ENCODE measurements at places on chromosomes 2 and 18. TPM values are rescaled to one million over a fixed set of nuclear protein-coding genes. Genes with fewer than 3 reads are reported as not detected.

MEIS1 gene
- 15.4 TPM for total RNA-seq

PROC gene
- not detected for total RNA-seq

RPRD1A gene
- total RNA-seq, result 81.5 TPM

KLHL30 gene
- 0.23 TPM for total RNA-seq

MDH1B gene
- total RNA-seq, result 0.82 TPM

GRCh38 chr2:151845481-151845880, 17.3 kb upstream of the ARL5A start:
- H3K4me3 ChIP-seq, result no peak overlapping the region
- H3K36me3 ChIP-seq, result no peaks in the 10 kb centered on the region
- H3K27me3 ChIP-seq, result no peaks in the 10 kb centered on the region
- H3K27ac ChIP-seq, result no peak overlapping the region
- no peak for DNase-seq

- DNase-seq, result no peak
- H3K4me1 ChIP-seq, result peaks cover 10% of the 10 kb centered on the region
- no peaks in the 10 kb centered on the region for H3K36me3 ChIP-seq
- H3K4me3 ChIP-seq, result no peak overlapping the region
Measured at GRCh38 chr2:39571111-39571731, 94.5 kb upstream of the TMEM178A start.

- DNase-seq, result no peak
- no peaks in the 10 kb centered on the region for H3K36me3 ChIP-seq
- H3K4me3 ChIP-seq, result peak within 1 kb of the TSS; percentile 35
- peaks cover 7% of the 10 kb centered on the region for H3K4me1 ChIP-seq
- no peaks in the 10 kb centered on the region for H3K27me3 ChIP-seq
- H3K27ac ChIP-seq, result peak within 1 kb of the TSS; percentile 82
Measured at GRCh38 chr2:27078267-27079194, at the start of gene EMILIN1. Gene EMILIN1, plus strand, starts transcription at chr2:27078615. Its CDS starts 451 bp downstream, at chr2:27079066.

DNA sequence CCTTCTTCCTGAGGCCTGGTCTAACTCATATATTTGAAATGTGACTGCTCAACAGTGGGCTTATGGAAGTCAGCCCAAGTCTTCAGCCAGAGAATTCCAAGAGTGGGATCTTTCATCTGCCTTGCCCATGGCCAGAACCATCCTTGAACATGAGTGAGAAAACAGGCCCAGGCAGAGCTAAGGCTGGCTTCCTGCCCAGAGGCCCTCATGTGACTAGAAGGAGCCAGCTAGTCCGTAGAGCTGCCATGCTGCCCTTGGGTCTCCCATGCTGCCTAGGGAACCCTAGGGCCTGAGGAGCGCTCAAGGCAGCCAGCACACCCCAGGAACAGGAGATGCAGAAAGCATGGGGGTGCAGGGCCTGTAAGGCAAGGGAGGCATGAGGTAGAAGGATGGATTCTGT, 203.6 kb downstream of the FHOD3 start:
- no peaks in the 10 kb centered on the region for H3K27me3 ChIP-seq
- no peak overlapping the region for H3K27ac ChIP-seq
- H3K36me3 ChIP-seq, result no peaks in the 10 kb centered on the region
- no peak for DNase-seq
- no peak overlapping the region for H3K4me3 ChIP-seq

- no peaks in the 10 kb centered on the region for H3K4me1 ChIP-seq
- H3K36me3 ChIP-seq, result no peaks in the 10 kb centered on the region
- H3K4me3 ChIP-seq, result no peak overlapping the region
- H3K27me3 ChIP-seq, result no peaks in the 10 kb centered on the region
Measured at GRCh38 chr2:104481341-104481740, 372.6 kb upstream of the POU3F3 start.

- H3K4me3 ChIP-seq, result no peak overlapping the region
- H3K36me3 ChIP-seq, result peaks cover 8% of the 10 kb centered on the region
- no peaks in the 10 kb centered on the region for H3K27me3 ChIP-seq
- no peaks in the 10 kb centered on the region for H3K4me1 ChIP-seq
- H3K27ac ChIP-seq, result no peak overlapping the region
Measured at GRCh38 chr2:229779650-229780049, 65.3 kb upstream of the DNER start.

DNA sequence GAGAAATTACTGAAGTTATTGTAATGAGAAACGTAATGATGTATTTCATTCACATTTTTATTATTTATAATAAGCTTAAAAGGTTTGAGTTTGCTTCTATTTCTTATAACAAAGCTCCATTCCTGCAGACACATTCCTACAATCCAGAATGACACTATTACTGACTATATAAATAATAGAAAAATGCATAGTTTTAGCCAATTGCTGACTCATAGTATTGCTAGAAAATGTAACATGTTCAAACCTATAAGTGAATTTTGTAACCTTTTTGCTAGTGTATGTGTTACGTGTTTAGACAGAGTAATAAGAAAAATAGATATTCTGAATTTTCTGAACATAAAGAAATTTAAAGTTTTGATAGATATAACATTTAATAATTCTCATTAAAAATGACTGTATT, 9.3 kb upstream of the VWC2L start:
- no peaks in the 10 kb centered on the region for H3K27me3 ChIP-seq
- no peak for DNase-seq
- H3K27ac ChIP-seq, result no peak overlapping the region
- no peaks in the 10 kb centered on the region for H3K36me3 ChIP-seq

DNA sequence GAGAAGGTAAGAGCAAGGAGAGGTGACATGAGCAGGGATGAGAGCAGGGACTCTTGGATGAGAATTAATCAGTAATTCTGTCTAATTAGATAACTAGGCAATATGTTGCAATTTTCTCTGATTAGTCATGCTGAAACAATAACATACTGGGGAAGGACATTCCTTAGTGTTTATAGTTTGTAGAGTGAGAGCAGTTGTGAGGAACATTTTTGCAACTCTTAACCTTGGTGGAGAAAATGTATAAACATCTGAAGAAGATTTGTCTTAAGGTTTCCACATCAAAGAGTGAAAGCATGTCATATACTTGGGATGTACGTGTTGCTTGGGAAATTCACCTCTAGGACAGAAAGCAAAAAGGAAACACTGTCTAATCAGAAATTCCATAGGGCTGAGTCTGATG, 955.4 kb upstream of the FANCL start:
- H3K4me1 ChIP-seq, result no peaks in the 10 kb centered on the region
- no peak for DNase-seq
